ENCODE measurements at places on chromosomes 3 and 15.
A peak's percentile ranks its signal among the peaks of the same experiment; 100 is the strongest.

GRCh38 chr3:182325213-182325950 is 467.9 kb upstream of the ATP11B start:
- no peak for DNase-seq

DNA sequence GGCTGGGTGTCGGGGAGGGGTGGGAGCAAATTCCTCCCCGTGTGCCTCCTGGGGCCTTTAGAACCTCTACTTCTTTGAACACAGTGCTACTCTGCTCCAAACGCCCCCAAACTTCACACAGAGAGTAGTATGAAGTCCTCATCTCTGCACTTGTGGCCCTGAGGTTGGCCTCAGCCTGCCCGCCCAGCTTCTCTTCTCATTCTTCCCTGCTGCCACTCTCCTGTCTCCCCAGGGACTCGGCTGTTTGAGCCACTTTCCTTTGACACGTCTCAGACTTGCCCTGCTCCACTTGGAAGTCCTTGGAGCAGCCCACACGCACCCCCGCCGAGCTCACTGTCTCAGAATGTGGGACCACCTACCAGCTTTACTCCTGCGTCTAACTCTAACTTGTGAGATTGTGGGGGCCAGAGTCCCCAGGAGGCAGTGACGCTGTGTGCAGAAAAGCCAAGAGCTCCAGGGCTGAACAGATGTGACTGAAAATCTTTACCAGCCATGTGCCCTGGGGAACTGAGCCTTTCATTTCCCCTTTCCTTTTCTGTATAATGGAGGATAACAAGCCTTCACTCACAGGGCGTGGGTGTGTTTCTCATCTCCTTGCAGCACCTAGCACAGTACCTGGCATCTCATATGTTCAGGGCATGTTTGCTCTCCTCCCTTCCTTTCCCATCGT is 233.6 kb upstream of the CTDSPL start:
- DNase-seq = no peak

GRCh38 chr3:15809313-15809712 is 11.5 kb upstream of the ANKRD28 start:
- no peak for DNase-seq

- no peak for DNase-seq
Measured at GRCh38 chr3:122903171-122903570, 108.3 kb downstream of the SLC49A4 start.

GRCh38 chr15:64426845-64427465 is 33.4 kb upstream of the ZNF609 start:
- DNase-seq = no peak

GRCh38 chr3:171005648-171006047 is 20.9 kb downstream of the SLC2A2 start:
- DNase-seq = no peak

DNA sequence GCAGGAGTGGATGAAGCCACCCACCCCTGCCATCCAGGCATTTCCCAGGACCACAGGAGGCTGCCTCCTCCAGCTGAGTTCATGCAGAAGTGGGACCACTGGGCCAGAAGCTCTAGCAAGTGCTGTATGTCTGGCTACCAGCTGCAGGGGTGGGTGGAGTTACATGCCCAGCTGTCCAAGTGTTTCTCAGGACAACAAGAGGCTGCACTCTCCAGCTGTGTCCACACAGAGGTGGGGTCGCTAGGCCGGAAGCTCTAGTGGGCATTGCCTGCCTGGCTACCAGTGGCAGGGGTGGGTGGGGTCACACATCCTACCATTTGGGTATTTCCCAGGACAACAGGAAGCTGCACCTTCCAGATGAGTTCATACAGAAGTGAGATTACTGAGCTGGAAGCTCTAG is 234.0 kb upstream of the PPP2R3A start:
- no peak for DNase-seq

GRCh38 chr3:137906985-137907649 is 102.8 kb upstream of the CLDN18 start:
- DNase-seq = no peak

DNA sequence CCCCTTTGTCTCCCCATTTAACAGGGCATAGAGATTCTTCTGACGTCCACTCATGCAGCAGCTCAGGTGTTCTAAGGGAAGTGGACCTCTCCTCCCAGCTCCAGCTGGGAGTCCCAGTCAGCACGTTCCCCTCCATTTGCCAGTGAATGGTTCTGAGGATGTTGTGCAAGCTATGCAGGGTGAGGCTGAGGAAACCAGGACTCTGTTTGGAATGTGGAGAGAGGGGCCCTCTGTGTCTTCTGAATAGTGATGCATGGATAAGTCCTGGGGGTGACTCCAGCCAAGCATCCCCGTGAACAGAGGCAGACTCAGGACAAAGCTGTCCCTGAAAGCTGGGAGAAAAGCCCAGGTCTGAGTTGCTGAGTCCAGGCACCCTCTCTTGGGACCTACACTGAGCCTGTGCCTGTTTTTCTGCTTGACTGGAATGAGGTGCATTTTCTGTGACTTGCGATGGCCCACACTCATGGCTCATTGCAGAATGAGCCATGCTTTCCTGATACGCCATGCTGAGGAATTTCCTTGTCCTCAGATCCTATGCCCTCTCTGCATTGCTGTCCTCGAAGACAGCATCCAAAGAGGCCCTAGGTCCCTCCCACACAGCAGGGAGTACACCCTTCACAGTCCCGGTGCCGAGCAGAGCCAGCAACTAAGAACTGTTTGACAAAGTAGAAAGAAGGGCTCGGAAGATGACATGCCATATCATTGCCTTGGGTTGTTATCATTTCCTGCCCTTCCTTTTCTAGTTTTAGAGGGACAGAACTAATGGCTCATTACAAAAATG is 185.2 kb downstream of the ATP10A start:
- no peak for DNase-seq

DNA sequence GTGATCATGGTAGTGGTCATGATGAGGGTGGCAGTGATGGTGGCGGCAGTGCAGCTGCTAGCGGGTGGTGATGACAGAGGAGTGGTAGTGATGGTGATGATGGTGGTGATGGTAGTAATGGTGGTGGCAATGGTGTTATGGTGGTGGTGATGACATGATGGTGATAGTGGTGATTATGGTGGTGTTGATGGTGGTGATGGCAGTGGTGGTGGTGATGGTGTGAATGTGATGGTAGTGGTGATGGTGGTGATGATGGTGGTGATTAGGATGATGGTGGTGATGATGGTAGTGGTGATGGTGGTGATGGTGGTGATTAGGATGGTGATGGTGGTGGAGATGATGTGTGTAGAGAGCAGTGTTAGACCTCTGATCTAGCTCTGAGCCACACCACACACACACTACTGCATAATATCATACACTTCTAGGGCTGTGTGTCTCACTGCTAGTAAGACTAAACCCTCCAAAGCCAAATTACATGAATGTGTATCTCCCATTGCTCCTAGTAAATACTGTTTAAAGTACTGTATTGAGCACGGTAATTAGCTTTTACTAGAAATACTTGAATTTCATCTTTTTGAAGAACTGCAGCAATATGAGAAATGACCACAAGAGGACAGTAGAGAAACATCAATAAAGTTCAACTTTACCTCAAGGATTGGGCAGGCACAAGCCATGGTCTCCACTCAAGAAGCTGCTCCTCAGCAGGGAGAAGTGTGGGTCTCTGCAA is 28.8 kb downstream of the TMED3 start:
- no peak for DNase-seq

DNA sequence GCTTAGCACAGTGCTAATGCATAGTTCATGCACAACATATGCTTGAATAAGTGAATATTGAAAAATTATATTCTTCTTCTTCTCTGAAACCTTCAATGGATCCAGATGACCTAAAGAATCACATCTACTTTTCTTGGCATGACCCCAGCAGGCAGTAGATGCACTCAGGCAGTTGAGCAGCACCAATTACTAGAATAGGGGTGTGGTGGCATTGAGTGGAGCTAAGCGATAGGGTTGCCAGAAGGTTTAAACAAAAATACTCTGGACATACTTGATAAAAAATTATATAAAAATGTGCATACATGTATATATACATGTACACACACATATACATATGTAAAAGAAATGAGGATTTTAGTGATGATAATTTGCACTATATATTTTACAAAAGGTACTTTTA is 81.8 kb downstream of the NFKBIZ start:
- DNase-seq = no peak

- DNase-seq = no peak
Measured at GRCh38 chr3:99376926-99377325, 261.5 kb upstream of the COL8A1 start.

GRCh38 chr3:187012609-187013051 is 82.3 kb downstream of the ST6GAL1 start:
- peak; percentile 19 for DNase-seq

DNA sequence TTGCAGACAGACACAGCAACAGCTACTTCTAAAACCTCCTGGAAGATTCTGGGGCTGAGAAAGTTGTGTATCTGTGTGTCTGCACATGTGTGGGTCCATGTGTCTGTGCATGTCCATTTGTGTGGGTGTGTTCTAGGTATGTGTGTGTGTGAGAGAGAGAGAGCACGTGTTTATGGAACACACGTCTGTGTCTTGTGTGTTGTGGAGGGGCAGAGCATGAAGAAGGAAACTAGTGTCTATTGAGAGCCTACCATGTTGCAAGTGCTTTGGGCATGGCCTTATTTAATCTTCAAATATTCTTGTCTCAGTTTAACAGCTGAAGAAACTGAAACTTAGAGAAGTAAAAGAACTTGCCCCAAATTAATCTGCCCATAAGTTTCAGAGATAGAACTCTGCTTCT is 327.5 kb downstream of the UACA start:
- DNase-seq = no peak

DNA sequence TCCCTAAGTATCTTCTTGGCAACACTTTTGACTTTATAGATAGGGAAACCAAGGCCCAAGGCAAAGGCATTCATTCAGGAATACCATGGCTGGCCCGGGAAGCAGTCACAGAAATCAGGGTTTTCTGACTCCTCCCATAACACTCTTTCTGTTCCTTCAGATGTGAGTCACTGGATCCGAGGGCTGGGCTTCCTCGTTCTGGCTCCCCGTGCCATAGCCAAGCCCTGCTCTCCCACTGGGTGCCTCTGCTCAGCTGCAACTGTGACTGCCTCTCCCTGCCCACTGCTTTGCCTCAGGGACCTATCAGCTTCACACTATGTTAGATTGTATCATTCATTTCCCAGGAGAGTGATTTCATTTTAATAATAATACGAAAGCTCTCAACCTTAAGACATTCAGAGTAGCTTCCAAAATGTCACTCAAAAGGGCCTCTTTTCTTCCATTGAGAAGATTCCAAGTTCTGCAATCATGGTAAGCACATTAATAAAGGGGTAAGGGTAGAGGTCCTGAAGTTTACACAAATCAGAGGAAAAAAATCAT is 50.2 kb downstream of the GABRB3 start:
- DNase-seq = no peak

GRCh38 chr15:65801229-65801805 is 9.2 kb upstream of the DENND4A start:
- DNase-seq = no peak

GRCh38 chr3:16150285-16150684 is 24.2 kb upstream of the GALNT15 start:
- DNase-seq = no peak

DNA sequence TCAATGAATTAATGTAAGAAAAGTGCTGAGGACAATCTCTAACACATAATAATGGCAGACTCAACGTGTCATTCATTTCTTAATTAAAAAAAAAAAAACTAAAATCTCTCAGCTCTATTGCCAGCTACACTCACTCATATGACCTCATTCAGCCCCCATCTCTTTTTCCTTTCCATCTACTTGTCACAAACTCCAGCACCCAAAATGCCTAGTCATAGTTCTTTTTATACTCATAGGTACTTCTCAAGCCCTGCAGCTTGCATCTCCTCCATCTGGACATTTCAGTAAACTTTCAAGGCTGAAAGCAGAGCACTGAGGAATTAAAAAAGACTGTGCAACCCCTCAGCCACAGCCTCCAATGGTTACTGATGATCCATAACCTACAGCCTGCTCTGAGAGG is 109.8 kb downstream of the PLCH1 start:
- no peak for DNase-seq

DNA sequence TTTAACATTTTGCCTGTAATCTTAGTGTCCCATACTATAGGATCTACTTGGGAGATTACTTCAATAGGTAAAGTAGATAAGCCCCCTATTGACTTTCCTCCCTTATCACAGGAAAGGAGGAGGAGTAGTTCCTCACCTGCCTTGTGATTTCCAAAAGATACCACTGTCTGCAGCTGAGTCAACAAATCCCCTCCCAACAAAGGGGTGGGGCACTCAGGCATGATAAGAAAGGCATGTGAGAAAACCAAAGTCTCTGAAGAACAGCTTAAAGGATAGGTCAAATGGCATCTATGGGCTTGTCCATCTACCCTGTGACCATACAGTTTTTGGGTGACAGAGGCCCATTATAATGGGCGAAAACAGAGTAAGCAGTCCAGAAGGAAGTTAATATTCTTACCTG is 71.3 kb upstream of the WNT7A start:
- DNase-seq = no peak

DNA sequence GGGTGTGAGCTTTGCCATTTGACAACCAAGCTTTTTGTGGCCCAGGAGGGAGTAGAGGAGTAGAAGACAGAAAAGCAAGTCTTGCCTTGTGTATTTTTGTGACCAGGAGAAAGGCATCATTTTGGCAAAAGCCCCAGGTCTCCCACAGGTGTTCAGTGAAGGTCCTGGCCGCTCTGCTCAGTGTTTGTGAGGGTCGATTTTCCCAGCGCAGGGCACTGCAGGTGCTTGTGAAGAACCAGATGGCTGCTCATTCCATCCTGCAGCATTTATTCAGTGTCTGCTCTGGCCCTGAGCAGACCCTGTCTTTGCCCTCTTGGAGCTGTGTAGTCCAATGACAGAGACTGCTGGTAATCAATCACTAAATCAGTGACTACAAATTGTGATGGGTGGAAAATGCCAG is 19.5 kb downstream of the TRAK1 start:
- DNase-seq = no peak

DNA sequence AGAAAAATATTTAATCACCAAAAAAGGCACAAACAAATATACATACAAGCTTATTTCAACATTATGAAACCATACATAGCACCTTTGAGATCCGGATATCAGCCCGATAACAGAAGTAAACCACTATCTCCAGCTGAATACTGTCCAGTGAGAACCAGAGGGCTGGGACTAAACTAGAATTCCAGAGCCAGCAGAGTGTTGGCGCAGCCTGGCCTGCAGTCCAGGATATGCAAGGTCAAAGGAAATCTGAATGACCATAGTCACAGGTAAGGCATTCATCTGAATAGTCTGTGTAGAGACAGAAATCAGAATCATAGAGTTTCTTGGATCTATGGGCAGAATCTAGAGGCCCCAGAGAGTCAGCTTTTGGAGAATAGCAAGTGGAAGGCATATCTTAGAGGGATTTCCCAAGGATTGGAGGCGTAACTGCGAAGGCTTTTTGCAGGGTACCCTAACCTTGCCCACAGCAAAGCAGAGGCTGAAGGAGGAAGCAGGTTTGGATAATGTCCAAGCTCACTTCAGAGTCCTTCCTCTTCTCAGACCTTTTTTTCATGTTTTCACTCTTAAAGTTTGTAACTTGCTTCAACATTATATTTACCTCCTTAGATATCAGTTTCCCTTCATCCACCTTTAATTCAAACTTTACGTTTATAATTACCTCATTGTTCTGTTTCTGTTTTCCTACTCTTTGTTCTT is 32.5 kb upstream of the TP63 start:
- no peak for DNase-seq

Measured in activated naive CD4-positive, alpha-beta T cell (primary cell).